ENCODE measurements at places on chromosomes 5 and 9.

DNA sequence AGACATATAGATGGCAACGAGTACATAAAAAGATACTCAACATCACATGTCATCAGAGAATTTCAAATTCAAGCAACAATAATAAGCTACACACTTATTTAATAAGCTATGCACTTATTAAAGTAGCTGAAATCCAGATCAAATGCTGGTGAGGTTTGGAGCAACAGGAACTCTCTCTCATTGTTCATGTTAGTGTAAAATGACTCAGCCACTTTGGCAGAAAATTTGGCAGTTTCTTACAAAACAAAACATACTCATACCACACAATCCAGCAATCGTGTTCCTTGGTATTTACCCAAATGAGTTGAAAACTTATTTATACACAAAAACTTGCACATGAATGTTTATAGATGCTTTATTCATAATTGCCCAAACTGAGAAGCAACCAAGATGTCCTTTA lies 131.5 kb upstream of the NFIL3 start:
- no peak for DNase-seq

DNA sequence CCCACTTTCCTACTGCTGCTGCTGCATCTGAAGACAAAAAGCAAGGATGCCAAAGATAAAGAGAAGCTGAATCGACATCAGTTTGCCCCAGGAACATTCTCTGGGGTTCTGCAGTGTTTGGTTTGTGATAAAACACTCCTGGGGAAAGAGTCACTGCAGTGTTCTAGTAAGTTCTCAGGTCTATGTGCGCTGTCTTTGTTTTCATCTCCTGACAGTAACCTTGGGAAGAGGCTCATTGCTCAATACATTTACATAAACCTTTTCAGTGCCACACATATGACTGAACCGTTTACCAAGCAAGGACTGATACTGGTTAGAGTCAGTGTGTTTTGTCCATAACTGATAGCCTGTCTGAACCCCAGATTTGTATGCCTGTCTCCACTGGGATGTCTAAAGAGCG lies 232.1 kb downstream of the ARHGEF28 start:
- no peak for DNase-seq

GRCh38 chr9:5492965-5493678 lies 17.2 kb upstream of the PDCD1LG2 start:
- peak; percentile 35 for DNase-seq

DNA sequence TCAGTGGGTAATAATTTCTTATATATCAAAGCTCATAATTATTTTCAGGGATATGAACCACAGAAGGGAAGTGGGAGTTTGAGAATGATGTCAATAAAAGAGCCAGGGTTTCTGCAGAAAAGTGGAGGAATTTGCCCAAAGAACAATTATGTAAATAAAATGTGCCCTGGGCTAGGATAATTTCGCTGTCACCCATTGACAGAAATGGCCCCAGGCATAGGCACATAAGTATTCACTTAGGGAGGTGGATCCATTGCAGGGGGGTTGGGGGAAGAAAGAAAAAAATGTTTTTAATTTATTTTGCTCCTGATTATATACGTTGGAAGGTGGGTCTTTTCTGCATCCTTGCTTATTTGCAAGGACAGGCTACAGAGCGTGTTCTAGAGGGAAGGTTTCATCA lies 135.1 kb upstream of the IRX2 start:
- no peak for DNase-seq

- no peak for DNase-seq
Observed at GRCh38 chr9:91158946-91159345, 202.8 kb downstream of the AUH start.

DNA sequence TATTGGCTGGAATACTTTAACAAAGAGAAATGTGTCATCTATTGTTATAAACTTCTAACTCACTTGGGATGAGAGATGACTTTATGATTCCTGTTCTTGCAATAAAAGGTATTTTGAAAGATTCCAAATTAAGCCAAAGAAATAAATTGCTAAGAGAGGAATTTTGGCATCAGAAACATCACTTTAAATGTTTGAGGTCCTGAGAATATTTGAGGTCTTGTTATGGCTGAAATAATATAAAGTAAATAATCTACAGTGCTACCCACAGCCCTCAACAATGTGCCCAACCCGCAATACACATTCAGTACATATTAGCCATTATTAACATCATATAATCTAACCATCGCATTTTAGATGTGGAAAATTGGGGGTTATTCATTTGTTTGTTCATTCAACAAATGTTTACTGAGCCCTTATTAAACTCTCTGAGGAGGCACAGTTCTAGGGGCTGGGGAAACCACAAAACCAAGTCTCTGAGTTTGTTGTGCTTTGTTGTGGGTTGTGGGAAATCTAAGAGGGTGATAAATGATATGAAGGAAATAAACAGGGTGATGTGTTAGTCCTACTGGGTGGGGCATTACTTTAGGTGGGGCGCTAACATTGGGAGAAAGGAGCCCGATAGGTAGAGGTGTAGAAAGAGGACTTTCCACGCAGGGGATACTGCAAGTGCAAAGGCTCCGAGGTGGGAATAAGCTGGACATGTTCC lies 135.2 kb upstream of the CLINT1 start:
- DNase-seq = no peak

- peak; percentile 69 for DNase-seq
Observed at GRCh38 chr5:147310059-147310704, 75.4 kb downstream of the STK32A start.

DNA sequence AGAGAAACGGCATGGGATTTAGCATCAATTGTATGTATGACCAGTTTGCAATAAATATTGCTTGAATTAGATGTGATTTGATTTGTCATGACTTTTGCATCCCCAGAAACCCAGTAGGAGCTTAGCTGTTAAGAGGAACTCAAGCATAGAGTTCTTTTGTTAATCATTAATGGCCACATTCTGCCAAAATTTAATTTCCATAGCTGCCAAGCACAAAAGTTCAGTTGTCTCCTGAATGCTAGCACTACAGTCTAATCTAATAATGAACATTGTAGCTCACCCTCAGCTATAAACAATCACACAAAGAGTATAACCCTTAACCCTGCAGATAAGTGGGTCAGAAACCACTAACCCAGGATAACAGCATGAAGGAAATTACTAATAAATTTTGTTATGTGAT lies 169.8 kb upstream of the GRAMD2B start:
- DNase-seq = no peak

- no peak for DNase-seq
Observed at GRCh38 chr5:98749046-98749445, 24.4 kb upstream of the RGMB start.

DNA sequence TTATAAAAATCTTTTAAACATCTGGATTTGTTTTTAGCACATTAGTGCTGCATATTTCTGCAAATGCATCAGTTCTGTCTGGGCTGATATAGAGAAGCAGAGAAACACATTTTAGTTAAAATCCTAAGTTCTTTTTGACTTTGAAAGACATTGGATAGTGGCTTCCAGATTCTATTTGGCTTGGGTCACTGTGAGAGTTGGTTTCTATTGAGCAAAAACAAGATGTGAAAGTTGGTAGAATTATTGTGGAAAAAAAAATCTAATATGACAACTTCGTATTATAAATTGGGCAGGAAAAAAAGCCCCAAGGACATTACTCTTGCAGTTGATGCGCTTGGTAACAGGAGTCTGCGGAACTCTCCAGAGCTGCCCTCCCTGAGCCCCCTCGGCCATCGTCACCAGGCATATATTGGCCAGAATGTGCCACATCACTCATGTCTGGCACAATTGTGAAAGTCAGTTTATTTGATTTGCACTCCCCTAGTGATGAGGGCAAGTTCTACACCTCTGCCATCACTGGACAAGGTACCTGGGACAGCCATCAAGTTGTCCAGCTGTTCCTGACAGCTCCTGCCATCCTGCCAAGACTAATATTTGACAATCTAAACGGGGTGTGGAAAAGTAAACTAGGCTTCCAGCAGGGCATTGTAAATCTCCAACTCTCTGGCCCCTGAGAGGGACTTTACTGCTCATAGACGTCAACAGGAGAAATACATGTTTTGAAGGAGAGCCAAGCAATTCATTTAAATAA lies 334.5 kb downstream of the TENT4A start:
- DNase-seq = no peak

DNA sequence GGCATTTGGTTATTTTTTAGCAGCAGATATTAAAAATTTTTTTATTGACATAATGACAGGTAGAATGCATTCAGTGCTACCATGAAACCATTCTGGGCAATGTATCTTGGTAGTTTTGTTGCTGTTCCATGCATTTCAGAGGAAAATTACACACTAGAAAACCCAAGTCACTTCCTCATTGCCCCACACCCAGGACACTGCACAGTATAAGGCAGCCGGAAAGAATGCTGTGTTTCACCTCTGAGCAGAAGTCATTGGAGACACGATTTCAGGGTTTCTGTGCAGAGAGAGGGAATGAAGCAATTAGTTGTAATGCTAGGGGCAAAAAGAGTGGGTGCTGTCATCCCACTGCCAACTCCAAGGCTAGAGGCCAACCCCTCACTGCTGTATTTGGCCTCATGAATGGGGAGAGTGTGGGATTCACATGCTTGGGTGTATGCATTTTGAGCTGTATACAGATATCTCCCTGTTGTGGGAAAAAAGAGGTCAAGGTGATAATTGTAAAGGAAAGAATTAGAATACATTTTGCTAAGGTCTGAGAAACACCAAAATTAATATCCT lies 290.5 kb downstream of the BNC2 start:
- DNase-seq = no peak

DNA sequence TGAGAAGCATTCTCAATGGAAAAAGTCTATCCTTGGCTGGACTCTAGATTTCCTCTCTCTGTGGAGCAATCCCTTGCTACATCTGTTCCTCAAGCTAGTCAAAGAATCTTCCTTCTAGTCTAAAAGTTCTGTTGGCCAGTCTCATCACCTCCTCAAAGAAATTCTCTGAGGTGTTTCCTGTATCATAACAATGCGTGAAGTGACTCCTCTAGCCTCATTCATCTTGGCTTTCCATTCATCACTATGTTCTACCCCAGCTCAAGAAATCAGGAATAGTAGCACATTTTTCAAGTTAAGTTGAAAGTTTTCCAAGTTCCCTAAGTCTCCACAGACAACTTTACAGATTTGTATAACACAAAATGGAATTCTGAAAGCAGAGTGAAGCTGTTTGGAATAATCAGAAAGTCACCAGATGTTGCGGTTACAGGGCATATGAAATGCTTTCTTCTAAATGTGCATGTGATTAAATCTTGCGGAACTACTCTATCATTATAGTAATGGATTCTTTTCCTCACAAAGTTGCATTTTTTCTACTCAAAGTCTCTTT lies 176.6 kb upstream of the FREM1 start:
- no peak for DNase-seq

DNA sequence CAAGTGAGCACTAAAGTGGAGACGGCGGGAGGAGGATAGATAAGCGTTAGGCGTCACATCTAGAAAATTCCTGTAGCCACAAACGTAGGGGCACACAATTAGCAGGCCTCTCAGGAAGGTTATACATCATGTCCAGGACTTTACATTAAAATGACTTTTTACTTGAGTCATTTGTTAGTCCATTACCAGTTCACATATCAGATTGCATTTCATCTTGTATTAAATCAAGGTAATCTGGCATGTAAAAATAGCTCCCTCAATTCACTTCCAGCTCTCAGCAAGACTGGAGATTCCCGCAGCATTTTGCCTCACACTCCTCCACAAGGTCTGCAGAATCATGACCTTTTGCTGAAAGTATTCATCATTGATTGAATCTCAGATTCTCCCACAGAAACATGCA lies 118.8 kb downstream of the PRDM6 start:
- no peak for DNase-seq

GRCh38 chr5:93748875-93749397 lies 7.5 kb upstream of the POU5F2 start:
- no peak for DNase-seq

DNA sequence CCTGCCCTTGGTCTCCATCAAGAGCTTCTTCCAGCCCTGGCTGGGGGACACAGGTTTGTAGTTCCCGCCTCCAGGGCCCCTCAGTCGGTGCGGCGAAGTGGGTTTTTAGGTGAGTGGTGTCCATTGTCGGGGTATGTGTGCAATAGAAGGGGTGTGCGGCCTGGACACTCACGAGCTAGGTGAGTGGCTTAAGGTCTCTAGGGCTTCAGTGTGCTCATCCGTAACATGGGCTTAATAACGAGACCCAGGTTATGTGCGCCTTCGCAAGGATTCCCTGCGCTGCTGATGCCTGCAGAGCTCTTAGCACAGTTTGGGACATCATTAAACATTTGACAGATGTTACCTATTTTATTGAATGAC lies 656 bp downstream of the CEP78 start:
- peak; percentile 42 for DNase-seq

DNA sequence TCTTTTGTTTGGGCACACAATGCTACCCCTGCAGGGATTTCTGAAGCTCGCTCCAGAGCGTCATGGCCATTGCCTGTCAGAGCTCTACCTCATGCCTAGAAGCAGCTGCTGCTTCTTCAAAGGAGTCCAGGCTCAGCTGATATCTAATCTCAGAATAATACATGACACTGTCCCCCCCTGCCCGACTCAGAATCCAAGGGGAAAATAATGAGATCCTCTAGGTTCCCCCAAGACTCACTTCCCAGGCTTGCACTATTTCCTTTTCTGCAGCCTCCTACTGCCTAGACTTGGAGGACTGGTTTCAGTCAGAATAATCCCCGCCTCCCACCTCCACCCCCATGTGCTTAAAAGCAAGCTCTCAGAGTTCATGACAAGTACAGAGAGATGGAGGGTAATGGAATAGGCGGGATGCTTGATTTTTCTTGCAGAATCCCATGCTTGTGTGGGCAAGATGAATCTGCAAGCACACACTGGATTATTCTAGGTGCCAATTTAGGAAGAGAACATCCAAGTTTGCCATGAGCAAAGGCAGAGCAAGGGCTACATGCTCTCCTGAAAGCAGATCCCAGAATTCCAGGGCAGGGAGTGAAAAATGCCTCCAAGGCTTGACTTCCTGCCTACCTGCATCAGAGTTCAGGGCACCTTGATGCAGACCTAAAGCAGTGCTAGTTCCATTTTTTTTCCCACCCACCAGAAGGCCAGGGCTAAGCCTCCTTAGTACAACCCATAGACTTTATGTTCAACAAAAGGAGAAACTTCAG lies 97.4 kb upstream of the IFNK start:
- DNase-seq = no peak

- DNase-seq = no peak
Observed at GRCh38 chr9:133951265-133951664, 40.9 kb downstream of the VAV2 start.

DNA sequence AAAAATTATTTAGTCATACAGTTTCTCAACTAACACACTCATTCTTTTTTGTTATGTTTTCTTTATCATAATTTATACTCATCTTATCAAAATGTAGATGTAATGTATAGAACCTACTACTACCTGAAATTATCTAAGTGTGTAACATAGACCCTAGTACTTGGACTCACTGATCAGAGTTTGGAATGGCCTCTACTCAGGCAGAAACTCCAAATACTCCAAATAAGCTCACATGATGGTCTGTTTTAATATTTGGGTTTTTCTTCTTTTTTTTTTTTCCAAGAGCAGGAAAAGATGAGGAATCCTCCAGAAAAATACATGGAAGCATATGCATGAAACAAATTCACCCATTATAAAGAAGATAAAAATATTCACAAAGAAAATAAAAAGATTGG lies 126.3 kb downstream of the PDE4D start:
- DNase-seq = no peak

DNA sequence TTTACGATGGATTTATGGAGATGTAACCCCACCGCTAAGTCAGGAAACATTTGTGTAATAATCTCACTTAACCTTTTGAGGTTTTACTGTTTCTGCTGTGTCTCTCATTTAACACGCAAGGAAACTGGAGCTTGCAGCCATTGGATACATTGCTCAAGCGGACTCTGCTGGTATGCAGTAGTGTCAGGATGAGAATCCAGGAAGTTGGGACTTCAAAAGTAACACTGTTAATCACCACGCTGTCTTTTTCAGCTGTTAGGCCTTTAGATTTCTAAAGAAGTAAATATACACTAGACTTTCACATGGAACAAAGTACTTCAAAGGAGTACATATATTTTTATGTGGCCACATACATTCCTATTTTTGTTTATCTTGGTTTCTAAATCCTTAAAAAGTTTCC lies 114.7 kb downstream of the LPAR1 start:
- no peak for DNase-seq

Data from ELR (cell line).